Stimulated activated CD4-positive, alpha-beta T cell treated with anti-CD3 and anti-CD28 coated beads, Interleukin-1b, Interleukin-23, amount 100 ng/mL, for 1 hour (primary cell): ENCODE measurements at places on chromosomes 5 and 9.

- no peak for DNase-seq
These were observed 32.1 kb downstream of the FST start for GRCh38 chr5:53512539-53512938.

- no peak for DNase-seq
These were observed 112.1 kb upstream of the LMX1B start for GRCh38 chr9:126501383-126502331.

GRCh38 chr5:91311168-91311696 lies 71.9 kb downstream of the ARRDC3 start:
- no peak for DNase-seq

- DNase-seq: no peak
These were observed 6.6 kb downstream of the GADD45G start for GRCh38 chr9:89611425-89611824.

GRCh38 chr5:15502208-15502607 lies 2.2 kb downstream of the FBXL7 start:
- DNase-seq: no peak

- DNase-seq: no peak
These were observed 56.8 kb upstream of the ALDH1B1 start for GRCh38 chr9:38335686-38336085.

- DNase-seq: no peak
These were observed 75.1 kb upstream of the RUFY1 start for GRCh38 chr5:179475208-179475751.

GRCh38 chr9:77521091-77521490 lies 127.0 kb downstream of the GNA14 start:
- DNase-seq: no peak

- DNase-seq: no peak
These were observed 90.2 kb upstream of the SH3GL2 start for GRCh38 chr9:17488662-17489061.

- DNase-seq: no peak
These were observed 13.9 kb upstream of the HABP4 start for GRCh38 chr9:96436063-96436455.

DNA sequence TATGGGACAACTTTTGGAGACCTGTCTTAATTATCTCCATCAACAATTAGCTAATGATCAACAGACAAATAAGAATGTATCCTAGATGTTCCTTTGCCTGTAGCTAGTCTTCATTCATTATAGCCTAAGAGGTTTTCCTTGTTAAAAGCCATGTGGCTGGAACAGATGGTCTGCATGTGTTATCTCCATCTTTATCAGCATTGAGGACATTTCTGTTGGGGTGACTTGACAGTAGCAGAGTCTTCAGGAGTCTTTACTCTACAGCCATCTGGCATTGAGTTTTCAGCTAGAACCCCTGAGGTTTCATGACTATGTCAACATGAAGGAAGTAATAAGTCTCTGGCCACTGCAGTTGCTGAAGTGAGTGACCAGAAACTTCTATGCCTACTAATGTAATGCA lies 106.6 kb upstream of the TLE4 start:
- no peak for DNase-seq

GRCh38 chr5:168014433-168015123 lies 276.9 kb upstream of the WWC1 start:
- DNase-seq: no peak
